ENCODE measurements at places on chromosomes 4 and X.

- no peak for DNase-seq
Measured at GRCh38 chrX:40303256-40304077, 205.7 kb upstream of the BCOR start.

GRCh38 chr4:151599863-151600262, 160.9 kb downstream of the GATB start:
- DNase-seq: no peak

GRCh38 chr4:158181906-158182305, 9.1 kb upstream of the GASK1B start:
- no peak for DNase-seq

DNA sequence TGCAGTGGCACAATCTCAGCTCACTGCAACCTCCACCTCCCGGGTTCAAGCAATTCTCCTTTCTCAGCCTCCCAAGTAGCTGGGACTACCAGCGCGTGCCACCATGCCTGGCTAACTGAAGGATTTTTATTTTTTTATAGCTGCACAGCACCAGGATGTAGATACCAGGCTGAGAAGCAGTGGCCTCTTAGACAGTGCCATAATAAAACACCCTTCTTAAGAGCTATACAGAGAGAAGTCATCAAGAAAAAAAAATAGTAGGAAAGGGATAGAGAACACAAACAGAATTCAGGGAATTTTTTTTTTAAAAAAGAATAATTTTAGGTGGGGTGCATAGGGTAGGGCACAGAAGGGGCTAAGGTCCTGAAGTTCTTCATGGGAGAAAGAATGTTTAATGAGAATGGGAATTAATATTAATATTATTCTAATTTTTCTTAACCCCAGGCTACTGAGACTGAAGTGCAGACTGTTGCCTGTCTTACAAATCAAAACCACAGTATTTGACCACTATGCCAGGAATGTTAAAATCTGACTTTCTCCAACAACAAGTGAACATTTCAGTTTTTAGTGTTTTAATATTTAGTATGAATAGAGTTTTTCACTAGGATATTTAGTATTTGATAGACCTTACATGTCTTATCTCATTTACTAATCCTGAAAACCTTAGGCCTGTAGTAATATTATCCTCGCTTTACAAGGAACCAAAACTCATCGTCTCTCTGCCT, 146.7 kb downstream of the KCNIP4 start:
- no peak for DNase-seq

DNA sequence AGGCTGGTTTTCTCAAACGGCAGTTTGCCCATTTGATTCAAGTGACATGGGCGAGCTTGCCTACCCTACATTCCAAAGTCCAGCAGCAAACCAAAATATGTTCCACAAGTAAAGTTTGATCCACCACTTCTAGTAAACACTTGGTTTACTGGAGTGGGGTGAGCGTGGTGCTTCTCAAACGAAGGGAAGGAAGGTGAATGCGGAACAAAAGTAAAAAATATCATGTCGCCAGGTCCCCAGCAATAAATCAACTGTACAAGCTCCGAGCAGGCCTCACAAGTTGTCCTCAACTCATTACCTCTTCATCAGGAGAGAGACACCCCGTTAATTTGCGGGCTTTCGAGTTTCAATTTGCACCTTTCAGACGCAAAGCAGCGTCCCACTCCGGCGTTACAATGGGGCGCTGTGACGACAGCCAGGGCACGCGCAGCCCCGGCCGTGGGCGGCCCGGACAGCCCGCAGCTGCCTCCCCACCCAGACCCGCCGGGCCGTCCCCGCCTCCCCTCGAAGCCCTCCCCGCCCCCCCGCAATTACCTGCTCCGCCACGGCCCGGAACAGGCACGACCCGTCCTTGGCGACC, 1.0 kb downstream of the OTUD4 start:
- peak; percentile 16 for DNase-seq

- no peak for DNase-seq
Measured at GRCh38 chr4:110532901-110533589, 57.1 kb downstream of the ENPEP start.

GRCh38 chrX:13418126-13419097, 98.6 kb upstream of the ATXN3L start:
- DNase-seq: no peak

GRCh38 chr4:159487284-159487747, 384.4 kb downstream of the RAPGEF2 start:
- DNase-seq: peak; percentile 66

DNA sequence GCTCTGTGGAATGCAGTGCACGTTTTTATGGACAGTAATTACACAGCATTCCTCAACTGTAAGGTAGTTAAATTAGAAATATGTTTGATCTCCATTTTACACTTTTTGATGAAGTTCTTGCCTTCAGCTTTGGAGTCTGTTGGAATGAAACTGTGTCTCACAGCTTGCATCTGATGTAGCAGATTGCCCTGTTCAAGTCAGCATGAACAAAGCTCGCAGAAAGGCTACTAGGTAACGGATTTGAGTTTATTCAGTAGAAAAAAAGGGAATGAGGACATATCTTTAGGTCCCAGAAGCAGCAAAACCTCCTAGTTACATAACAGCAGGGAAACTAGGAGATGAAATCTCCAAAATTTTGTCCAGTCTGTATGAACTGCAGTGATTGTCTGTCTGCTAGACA, 24.3 kb upstream of the CBLL2 start:
- DNase-seq: no peak

- DNase-seq: peak; percentile 20
Measured at GRCh38 chr4:7761720-7762119, 177.9 kb downstream of the AFAP1 start.

DNA sequence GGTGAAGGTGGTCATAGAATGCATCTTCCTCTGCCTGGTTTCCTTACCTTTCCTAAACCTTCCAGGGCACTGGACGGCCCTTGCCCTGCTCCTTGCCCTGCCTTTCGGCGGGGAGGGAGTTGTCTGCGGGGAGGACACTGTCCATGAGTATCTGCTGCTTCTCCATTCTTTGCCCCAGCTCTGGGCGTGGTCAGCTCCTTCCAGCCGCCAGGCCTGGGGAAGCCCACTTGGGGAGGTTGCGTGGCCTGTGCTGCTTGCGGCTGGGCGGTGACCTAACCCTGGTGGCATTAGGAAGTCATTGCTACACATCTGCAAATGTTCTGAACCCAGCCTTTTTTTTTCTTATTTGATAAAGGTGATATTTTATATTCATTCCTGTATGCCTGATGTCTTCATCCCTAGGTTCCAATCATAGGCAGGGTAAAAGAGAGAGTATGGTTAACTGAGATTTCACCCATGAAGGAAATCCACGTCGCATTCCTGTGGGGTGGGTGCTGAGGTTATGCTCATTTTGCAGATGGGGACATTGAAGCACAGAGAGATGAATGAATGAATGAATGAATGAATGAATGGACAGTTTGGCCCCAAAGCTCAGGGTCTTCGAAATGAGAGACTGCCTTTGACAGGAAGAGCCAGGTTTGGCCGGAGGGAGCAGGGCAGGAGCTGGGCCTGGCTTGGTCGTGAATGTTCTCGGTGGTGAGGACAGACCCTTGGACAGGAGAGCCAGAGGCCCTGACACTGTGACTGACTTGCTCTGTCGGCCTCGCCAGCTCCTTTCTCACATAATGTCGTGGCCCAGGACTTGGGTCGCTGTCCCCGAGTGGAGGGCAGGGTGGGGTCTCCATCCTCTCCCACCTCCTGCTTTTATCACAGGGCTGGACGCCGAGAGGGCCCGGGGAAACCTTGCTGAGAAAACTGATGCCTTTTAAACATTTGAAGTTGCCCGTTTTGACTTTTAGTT, 57.8 kb upstream of the GPR78 start:
- no peak for DNase-seq

- no peak for DNase-seq
Measured at GRCh38 chr4:162450531-162451035, 286.8 kb upstream of the FSTL5 start.

DNA sequence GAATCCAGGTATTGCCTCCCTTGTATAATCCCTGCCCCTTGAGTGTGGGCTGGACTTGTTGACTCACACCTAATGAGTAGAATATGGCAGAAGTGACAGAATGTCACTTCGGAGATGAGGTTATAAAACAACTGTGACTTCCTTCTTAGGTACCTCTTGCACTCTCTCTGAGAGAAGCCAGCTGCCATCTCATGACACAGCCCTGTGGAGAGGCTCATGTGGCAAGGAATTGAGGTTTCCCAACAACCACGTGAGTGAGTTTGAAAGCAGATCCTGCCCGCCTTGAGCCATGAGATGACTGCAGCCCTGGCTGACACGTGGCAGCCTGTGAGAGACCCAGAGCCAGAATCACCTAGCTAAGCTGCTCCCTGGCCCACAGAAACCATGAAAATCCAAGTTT, 13.5 kb downstream of the ASB11 start:
- peak; percentile 28 for DNase-seq

DNA sequence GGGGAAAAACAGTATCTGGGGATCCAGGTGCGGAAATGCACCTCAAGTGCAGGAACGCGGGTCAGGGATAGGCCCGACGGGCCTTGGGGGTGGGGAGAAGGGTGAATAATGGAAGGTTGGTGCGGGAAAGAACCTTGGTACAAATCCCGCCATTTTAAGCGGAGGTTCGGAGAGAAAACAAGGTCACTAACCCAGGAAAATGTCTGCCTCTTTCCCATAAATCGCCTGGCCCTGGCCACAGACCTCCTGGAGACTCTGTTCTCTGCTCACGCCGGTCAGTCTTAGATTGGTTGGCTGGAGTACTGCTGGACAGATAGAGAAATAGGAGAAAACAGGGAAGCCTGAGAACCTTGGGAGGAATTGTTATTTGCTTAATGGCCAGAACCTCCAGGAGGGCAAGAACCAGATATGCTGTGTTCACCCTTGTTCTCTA, 897 bp upstream of the FBXL5 start:
- DNase-seq: no peak

DNA sequence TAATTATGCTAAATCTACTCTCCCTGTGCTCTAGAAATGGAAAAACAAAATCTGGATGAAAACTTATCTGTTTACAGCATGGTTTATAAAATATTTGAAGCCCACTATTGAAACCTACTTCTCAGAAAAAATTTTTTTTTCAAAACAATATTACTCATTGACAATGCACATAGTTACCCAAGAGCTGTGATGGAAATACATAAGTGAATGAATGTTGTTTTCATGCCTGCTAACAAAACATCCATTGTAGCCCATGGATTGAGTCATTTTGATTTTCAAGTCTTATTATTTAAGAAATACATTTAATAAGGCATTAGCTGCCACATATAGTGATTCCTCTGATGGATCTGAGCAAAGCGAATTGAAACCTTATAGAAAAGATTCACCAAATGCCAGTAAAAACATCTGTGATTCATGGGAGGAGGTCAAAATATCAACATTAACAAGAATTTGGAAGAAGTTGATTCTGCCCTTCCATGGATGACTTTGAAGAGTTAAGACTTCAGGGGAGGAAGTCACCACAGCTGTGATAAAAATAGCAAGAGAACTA, 144.7 kb upstream of the HHIP start:
- peak; percentile 22 for DNase-seq

DNA sequence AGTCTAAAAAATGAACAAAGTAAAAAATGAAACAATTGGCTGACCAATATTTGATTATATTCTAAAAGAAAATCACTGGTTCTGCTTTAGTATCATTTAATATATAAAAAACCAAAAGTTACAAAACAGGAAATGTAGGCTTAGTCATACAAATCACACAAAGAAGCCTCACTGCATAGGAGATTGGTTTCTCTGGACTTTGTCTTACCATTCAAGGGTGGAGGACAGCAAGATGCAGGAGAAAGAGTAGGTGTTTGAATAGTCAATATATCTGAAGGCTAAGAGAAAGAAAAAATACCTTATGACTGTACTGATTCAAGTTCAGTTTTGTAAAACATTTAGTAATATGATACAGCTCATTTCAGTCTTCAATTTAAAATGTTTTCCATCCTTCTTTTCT, 28.6 kb upstream of the TAF9B start:
- DNase-seq: no peak

DNA sequence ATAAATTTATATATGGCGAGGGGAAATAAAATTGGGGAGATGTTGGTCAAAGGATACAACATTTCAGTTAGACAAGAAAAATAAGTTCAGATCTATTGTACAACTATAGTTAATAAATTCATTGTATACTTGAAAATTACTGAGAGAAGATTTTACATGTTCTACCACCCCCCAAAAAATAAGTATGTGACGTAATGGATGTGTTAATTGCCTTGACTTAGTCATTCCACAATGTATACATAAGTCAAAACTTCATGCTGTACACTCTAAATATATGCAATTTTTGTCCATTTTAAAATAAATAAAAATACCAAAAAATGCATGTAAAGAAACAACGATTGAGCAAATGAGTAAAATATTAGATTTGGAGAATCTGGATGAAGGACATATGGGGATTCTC, 1.8 kb downstream of the USP11 start:
- DNase-seq: no peak

DNA sequence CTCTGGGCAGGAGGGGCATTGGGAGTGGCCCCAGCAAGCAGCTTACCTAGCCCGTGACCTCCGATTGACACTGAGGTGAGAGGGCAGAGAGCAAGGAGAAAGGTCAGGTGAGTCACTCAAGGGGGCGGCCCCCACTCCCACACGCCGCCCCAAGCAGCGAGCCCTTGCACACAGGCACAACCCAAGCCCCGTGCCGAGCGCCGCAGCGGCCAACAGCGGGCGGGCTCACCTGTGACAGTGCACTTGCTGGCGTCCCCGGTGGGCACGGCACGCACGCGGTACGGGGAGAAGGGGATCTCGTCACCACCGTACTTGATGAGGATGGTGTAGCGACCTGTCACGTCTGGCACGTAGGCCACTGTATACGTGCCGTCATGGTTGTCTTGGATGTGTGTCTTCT, 17.2 kb downstream of the FLNA start:
- no peak for DNase-seq

DNA sequence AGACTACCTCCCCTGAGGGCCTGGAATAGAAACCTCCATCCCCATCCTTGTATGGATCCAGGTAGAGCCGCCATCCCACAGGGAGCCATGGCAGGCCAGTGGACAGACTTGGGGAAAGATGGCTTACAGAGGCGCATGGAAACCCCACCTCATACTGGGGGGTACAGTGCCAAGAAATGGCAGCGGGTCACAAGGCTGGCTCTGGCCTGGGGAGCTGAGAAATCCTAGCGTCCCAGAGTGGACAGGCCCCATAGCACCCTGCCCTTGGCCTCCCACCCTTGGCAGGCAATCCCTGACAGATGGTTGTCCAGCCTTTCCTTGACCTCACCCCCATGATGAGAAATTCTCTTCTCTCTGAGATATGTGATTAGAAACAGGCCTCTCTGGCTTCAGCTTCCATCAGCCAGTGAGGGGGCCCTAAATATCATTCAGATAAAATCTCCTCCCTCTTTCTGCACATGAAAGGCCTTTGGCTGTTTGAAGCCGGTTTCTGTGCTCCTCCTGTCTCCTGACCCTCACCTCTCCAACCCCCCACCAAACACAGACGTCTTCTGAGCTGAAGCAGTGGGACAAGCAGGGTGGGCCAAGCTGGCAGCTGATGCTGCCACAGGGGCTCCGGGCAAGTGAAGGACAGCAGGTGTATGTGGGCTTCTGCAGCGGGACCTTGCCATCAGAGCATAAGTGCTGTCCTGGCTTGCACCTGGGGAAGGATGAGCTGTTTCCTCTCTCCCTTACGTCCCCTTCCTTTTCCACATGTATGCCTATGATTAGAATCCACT, 204.4 kb upstream of the MAMLD1 start:
- DNase-seq: no peak

GRCh38 chr4:152398060-152398459, 137.8 kb downstream of the FBXW7 start:
- DNase-seq: no peak
